ENCODE measurements at places on chromosomes 2 and 18. TPM values are rescaled to one million over a fixed set of nuclear protein-coding genes. Genes with fewer than 3 reads are reported as not detected.

DNA sequence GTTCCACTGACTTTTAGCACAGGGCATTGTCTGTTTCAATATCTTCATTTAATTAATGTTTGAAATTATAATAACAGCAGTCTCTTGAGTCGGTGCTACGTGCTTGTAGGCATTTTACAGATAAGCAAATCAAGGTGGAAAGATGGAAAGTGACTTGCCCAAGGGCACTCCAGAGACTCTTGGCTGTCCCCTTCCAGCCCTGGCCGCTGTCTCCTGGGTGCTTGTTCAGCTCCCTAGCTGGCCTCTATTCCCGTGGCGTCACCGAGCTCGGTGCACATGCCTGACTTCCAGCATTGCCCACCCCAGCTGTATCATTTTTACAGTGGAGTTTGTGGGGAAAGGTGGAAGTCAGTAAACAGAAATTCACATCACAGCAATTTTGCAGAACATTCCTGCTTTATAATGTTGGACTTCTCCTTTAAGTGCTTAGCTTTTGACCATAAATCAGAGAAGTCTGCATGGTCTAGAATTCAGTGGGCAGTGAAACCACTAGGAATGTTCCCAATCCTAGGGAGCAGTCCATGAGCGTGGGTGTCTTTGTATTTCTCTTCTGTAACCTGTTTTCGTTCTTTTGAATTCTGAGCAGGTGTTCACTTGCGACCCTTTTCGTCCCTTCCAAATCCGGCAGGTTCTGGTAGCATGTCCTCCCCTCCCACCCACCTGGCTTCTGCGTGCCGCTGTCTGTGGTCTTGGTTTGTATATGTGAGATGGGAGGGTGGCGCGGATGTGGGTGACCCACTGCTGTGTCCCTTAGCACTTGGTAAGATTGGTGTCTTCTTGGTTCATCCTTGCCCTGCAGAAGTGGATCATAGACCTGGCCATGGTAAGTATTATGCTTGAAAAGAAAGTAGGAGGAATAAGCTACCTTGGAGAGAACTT, 8.4 kb downstream of the SLC66A3 start:
- DNase-seq: no peak

- peak; percentile 1 for DNase-seq
Observed at GRCh38 chr2:63950414-63950813, 68.8 kb downstream of the VPS54 start.

- DNase-seq: no peak
Observed at GRCh38 chr2:148501545-148501944, 143.0 kb upstream of the EPC2 start.

DNA sequence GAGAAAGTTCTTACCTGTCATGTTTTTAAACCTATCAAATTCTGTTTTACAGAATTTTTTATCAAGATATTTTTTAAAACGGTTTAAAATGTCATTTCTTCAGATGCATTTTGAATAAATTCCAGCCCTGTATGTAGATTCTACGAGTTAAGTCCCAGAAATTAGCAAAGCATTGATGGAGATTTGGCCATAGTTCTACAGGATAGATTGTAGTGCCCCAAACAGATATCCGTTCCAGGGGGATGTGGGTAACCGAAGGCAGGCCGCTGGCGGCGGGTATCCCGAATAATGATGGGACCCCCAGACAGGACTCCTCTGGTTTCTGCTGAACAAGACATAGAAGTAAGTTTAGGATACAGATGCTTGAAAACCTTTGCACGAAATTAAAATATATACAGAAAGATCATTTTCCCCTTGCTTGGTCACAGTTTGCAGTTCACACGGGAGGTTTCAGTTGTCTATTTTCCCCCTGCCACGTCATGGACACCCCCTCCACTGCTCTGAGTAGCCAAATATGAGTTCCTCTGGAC, 755 bp downstream of the NOL4 start:
- no peak for DNase-seq

XIRP2 gene
- total RNA-seq: 0.02 TPM

DNA sequence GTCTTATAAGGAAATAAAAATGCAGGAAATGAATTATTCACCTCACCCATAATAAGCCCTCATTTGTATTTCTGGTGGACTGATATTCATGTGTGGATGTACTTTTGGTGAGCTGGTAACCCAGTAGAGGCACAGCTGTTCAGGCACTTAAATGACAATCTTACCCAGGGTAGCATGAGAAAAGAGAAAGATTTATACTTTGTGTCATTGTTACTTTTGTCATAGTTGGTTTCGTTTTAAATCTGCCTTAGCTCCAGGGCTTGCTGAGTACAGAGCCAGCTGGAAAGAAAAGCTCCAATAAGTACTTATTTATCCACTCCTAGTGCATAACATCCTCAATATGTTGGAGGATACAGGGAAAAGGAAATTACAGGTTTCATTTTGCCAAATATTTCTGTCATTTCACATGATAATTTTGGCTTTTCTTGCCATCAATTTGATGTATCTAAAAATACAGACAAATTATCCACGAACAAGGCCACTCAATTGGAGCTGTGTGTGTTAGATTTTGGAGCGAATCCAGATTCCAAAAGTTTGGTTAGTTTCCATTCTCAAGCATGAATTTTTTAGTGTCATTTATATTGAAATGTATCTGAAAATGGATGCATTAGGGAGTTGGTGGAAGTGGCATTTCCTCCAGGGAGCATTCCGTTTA, 1276.1 kb upstream of the FAM98A start:
- no peak for DNase-seq

ELMOD3 gene
- total RNA-seq: 13.1 TPM

GKN1 gene
- total RNA-seq: not detected

TUBB8B gene
- total RNA-seq: not detected

DNA sequence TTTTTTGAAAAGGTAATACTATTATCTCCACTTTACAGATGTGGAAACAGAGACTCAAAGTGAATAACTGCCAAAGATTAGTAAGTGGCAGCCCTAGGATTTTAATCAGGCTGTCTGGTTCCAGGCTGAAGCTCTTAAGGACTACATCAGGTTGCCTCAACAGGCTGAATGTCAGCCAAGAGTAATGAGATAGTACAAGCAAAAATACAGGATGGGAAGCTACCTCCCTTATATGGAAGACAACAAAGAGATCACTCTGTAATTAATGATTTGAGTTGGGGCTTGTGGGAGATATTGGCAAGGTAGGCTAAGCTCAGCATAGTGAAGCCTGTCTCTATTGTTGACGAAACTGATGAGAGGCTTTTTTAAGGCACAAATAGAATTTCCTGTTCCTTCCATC, 323.1 kb downstream of the KCNJ3 start:
- DNase-seq: no peak

GRCh38 chr2:163808406-163808805, 72.6 kb upstream of the FIGN start:
- DNase-seq: peak; percentile 16

GAD1 gene
- 3.0 TPM for total RNA-seq

- DNase-seq: no peak
Observed at GRCh38 chr2:101850450-101850849, 141.3 kb upstream of the IL1R2 start.

DNA sequence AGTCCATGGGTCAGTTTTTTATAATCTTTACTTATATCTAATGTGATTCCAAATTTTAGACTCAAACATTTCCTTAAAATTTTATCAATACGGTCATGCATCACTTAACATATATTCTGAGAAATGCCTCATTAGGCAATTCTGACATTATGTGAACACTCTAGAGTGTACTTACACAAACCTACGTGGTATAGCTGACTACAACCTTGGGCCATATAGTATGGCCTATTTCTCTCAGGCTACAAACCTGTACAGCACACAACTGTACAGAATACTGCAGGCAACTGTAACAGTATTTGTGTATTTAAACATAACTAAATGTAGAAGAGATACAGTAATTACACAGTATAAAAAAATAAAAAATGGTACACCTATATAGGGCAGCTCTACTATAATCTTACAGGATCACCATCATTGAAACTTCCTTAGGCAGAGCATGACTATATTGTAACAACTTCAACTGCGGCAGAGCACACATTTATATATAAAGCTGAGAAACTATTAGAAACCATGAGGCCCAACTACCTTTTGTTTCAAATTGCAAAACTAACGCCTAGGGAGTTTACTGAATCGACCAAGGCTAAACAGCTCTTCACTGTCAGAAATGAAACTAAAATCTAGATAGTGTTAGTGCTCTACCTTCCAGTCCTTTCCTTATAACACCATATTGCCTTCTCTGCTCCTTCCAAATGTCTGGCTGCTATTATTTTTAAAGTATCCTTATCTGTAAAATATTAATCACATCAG, 6.9 kb downstream of the YES1 start:
- no peak for DNase-seq

GRCh38 chr2:221549143-221549542, 23.0 kb downstream of the EPHA4 start:
- DNase-seq: no peak

DNA sequence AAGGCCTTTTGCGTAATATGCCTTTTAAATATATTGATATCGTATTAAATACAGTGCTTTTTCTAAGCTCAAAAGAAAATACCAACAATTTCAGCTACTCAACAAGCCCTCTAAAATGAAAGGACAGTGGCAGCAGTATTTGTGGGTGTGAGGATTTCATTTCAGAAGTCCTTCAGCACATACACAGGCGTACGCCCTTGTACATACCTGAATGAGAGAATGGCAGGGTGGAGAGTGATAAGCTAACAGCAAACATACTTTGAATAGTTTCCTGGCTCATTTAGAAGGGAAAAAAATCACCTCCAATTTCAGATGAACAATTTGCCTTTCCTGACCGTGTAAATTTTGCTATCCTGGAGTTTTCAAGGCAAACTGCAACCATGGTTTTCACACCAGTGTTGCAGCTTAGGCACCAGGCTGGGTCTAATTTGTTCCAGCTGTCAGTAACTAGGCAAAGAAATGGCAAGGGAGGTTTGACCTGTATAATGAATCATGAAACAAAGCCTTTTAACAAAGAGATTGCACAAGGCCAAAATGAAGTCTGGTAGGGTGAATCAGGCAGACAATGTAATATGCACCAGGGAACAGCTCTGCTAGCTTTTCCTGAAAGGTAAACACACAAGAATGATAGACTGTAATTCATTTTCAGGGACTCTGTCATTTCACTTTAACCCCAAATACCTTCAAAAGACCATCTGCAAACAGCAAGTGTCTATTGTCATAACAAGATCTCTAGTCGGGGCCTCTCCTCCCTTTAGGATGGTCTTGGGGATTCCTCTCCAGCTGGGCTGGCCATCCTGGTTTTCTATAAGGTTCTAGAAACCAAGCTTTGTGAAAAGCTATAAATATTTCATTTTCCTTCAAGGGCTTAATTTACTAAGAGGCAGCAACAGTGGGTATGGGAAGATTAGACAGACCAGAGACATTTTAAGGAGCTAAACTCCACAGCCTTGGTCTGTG, 11.5 kb downstream of the ANKRD29 start:
- DNase-seq: peak; percentile 85

DNA sequence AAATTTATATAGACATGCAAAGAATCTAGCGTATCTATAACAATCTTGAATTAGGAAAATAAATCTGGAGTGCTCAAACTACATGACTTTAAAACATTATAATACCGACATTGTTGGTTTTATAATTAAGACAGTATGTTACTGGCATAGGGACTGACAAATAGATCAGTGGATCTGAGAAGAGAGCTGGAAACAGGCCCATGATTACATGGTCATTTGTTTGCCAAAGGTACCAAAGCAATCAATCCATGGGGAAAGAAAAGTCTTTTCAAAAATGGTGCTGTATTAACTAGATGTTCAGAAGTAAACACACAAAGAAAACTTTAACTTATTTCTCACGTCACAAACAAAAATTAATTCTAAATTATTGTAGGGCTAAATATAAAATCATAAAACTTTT, 124.2 kb downstream of the BCL2L11 start:
- DNase-seq: no peak

CHMP1B gene
- total RNA-seq: 33.0 TPM
